ENCODE measurements at places on chromosomes 11 and 22.

GRCh38 chr11:6350043-6350442 lies 29.7 kb upstream of the CAVIN3 start:
- no peak for DNase-seq

DNA sequence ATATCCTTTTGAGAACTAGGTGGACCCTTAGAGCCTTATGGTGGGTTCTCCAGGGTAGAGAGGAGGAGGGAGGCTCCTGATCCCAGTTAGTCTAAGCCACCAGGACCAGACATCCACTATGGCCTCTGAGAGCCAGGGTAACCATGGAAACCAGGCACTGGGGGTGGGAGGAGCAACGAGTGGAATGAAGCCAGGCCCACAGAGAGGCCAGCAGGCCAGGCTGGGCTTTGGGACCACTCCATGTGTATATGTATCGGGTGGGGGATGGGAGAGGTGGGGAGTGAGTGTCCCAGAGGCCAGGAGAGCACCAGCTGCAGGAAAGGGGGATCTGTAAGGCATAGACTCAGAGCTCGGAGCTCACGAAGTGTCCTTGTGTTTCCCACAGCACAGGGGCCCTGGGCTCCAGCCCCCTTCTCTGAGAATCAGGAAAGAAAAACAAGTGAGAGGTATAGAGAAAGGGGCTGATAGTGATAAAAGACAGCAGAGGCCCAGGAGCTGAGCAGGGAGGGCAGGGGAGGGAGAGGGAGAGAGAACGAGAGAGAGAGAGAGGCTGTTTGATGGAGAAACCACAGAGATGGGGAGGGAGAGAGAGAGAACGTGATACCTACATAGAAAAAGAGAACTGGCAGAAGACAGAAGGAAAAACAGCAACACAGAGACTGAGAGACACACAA lies 15.5 kb upstream of the TSPAN18 start:
- DNase-seq = no peak

GRCh38 chr11:1200611-1201191 lies 22.2 kb upstream of the MUC5B start:
- DNase-seq = no peak

GRCh38 chr11:123576501-123576900 lies 77.9 kb downstream of the SCN3B start:
- DNase-seq = no peak

DNA sequence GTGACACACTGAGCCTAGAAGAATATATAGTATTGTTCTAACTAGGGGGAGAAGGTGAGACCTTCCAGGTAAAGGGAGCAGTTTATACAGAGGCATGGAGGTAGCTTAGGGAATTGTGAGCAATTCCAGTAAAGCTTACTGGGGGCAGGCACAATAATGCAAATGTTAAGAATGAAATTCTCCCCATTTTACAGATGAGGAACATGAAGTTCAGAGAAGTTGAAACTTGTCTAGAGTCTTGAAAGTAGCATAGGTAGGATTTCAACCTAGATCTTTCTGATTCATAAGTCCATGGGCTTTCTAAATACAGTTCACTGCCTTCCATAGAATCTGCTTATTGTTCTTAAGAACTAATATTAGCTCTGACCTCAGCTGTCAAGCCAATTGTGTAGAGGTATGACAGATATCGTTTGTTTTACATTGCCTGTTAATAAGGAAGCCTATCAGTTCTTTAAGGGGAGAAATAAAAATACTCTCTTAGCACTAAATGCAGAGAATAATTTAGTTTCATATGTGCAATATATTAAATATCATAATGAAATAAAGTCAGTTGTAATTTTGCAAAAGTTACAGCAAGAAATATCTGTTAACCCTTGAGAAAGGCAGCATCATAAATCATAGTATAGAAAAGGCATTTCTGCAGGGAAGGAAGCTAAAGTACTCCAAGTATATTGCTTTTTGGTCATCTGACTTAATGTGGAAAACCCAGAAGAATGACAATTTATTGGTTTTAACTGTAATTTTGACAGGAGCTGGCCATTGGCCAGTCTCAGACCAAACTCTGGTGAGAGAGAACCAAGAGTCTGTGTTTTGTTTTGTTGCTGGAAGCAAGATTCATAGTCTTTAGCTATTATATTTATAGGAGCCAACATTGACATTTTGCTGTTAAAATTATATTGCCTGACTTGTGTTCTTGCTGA lies 181.8 kb downstream of the UVRAG start:
- DNase-seq = no peak

- DNase-seq = no peak
These were observed 163.8 kb downstream of the CWF19L2 start for GRCh38 chr11:107293677-107294344.

- DNase-seq = no peak
These were observed 17.8 kb downstream of the FRMD8 start for GRCh38 chr11:65404210-65404609.

DNA sequence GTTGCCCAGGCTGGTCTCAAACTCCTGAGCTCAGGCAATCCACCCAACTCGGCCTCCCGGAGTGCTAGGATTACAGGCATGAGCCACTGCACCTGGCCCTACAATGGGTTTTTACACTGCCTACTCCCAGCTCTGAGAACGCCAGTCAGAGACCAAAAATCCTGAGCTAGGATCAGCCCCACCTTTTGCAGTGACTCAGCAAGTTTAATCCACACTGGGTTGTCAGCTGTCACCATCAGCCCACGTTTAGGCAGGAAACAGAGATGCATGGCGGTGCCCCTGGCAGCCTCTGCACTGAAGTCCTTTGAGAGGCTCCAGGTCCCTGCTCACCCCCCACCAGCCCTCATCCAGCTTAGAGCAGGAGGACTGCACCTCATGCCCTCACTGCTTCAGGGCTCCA lies 117.6 kb downstream of the ARHGAP8 start:
- no peak for DNase-seq

DNA sequence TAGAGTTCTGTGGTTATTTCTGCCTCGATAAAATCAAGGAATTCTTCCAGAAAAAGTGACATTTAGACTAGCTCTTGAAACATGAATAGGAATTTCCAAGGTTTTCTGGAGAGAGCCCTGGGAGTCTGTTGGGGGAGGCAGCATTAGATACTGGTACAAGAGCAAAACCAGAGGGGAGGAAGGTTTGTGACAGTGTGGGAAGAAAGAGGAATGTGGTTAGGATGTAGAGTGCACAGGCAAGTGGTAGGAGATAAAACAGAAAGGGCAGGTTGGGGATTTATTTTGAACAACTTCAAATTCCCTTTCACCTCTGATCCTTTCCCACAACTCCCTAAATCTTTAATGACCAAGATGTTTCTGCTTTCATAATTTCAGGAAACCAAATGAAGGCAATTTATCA lies 588.4 kb downstream of the METTL15 start:
- no peak for DNase-seq

GRCh38 chr11:46724088-46724487 lies 5.1 kb downstream of the F2 start:
- DNase-seq = no peak

DNA sequence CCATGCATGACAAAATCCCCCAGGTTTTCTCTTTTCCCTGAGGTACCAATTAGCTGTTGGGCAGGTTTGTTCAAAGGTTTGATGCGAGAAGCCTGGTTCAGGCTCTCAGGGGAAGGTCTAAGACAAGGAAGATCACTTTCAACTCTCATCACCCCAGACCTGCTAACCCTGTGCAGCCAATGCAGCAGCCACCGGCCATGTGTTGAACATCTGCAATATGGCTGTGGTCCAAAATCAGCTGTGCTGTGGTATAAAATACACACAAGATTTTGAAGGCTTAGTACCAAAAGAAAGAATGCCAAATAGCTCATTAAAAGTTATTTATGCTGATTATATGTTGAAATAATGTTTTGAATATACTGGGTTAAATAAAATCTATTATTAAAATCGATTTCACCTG lies 58.5 kb downstream of the SMCO4 start:
- no peak for DNase-seq

DNA sequence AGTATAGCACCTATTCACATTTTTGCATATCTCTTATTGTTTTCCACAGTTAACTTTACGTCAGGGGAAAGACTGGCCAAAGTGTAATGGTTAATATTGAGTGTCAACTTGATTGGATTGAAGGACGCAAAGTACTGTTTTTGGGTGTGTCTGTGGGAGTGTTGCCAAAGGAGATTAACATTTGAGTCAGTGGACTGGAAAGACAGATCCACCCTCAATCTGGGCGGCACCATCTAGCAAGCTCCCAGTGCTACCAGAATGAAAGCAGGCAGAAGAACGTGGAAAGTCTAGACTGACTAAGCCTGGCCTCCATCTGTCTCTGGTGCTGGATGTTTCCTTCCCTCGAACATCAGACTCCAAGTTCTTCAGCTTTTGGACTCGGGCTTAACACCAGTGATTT lies 1900.7 kb upstream of the RAG2 start:
- no peak for DNase-seq

DNA sequence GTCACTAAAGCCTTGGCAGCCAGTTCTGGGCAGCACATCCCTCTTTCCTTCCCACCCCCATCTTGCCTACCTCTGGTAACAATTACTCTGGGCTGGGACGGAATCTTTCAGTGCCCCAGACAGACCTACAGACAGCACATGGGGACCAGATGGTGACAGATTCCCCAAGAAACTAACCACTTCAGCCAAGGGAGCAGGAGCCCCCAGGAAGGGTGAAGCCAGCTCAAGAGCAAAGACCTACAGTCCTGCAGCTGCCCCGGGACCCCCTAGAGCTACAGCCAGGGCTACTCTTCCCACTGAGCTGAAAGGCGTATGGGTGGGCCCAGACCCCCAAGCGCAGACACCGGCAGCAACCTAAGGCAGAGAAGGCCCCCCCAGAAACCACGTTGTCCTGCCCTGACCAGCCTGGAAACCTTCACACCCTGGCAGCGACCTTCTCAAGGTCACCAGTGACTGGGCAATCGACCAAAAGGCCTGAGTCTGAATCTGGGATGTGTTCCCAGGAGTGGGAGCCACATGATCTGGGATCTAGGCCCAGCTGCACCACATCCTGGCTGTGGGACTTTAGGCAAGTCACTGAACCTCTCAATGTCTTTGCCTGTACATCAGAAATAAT lies 65.8 kb downstream of the LRRC32 start:
- DNase-seq = no peak

DNA sequence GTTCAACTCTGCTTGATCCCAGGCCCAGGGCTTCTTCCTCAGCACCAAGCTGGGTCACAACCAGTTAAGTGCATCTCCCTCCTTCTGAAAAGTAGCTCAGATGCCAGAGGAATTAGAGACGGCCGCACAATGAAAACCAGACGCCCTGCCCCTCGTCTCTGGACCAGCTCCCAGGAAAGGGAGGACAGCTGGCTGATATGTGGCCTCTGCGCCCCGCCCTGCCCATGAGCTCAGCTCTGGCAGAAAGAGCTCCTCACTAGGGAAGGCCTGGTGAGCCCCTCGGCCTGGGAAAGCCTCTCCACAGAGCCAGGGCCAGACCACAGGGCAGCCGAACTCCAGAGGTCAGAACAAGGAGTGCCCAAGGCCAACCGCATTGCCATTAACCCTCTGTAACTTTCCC lies 18.1 kb upstream of the SCGB1A1 start:
- DNase-seq = no peak

Measured in suppressor macrophage treated with lipopolysaccharide for 4 hours (primary cell).